ENCODE measurements at places on chromosomes 3 and 15. TPM values are rescaled to one million over a fixed set of nuclear protein-coding genes. Genes with fewer than 3 reads are reported as not detected.

The ACVR2B gene
- 0.38 TPM for polyA plus RNA-seq

The JAGN1 gene
- polyA plus RNA-seq, result 49.8 TPM

The USP19 gene
- polyA plus RNA-seq, result 24.1 TPM

The CYP11A1 gene
- not detected for polyA plus RNA-seq

The ADAMTS9 gene
- polyA plus RNA-seq, result not detected

The AADAC gene
- not detected for polyA plus RNA-seq

The EXD1 gene
- 0.08 TPM for polyA plus RNA-seq

The XYLB gene
- polyA plus RNA-seq, result 0.74 TPM

The UCN2 gene
- not detected for polyA plus RNA-seq

The NMNAT3 gene
- polyA plus RNA-seq, result 5.7 TPM

The PLAAT1 gene
- not detected for polyA plus RNA-seq

The CD86 gene
- 273 TPM for polyA plus RNA-seq

The MYRIP gene
- not detected for polyA plus RNA-seq

The CCR8 gene
- polyA plus RNA-seq, result not detected

The GOLGA8T gene
- polyA plus RNA-seq, result not detected

The CHST13 gene
- 38.4 TPM for polyA plus RNA-seq

The GPR149 gene
- polyA plus RNA-seq, result not detected

The RAD51 gene
- 0.61 TPM for polyA plus RNA-seq

The TTLL13 gene
- polyA plus RNA-seq, result 0.08 TPM

The DNAH12 gene
- polyA plus RNA-seq, result 0.03 TPM

The CPB1 gene
- polyA plus RNA-seq, result not detected

The PLCH1 gene
- polyA plus RNA-seq, result not detected

The PARP15 gene
- polyA plus RNA-seq, result 0.92 TPM

The PLSCR2 gene
- not detected for polyA plus RNA-seq

The UACA gene
- polyA plus RNA-seq, result 3.1 TPM
